Inflammatory macrophage treated with lipopolysaccharide for 4 hours (primary cell): ENCODE measurements at places on chromosomes 12 and 14.

DNA sequence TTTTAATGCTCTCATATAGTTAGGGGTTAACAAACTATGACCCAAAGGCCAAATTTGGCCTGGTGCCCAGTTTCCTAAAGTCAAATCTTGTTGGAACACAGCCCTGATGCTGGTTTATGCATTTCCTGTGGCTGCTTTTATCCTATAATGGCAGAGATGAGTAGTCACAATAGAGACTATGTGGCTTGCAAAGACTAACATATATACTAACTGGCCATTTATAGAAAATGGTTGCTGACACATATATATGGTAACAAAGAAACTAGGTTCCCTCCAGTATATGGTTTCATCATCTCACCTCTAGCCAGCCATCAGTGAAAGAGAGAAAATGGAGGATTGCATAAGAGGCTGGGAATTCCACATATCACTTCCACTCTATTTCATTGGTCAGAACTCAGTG is 10.8 kb downstream of the NAV3 start:
- no peak for DNase-seq

GRCh38 chr12:131159660-131160059 is 206.0 kb downstream of the ADGRD1 start:
- no peak for DNase-seq

DNA sequence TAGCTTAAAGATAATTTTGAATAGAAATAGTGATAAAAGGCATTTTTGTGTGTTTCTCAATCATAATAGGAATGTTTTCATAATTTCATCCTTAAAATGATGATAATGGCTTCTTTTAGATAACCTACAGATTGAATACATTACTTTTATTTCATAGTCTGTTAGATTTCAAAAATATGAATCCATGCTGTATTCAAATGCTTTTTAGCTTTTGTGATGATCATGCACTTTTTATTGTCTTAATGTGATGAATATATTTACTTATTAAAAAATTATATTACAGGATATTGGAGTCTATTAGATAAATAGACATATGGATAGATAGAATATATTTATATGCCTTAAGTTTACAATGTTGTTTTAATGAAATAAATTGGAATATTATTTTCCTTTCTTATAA is 886.8 kb upstream of the NOVA1 start:
- DNase-seq, result no peak

- DNase-seq, result peak; percentile 65
Observed at GRCh38 chr14:92105073-92105892, 1.1 kb downstream of the ATXN3 start.

- DNase-seq, result no peak
Observed at GRCh38 chr14:95267306-95267705, 52.4 kb downstream of the CLMN start.

DNA sequence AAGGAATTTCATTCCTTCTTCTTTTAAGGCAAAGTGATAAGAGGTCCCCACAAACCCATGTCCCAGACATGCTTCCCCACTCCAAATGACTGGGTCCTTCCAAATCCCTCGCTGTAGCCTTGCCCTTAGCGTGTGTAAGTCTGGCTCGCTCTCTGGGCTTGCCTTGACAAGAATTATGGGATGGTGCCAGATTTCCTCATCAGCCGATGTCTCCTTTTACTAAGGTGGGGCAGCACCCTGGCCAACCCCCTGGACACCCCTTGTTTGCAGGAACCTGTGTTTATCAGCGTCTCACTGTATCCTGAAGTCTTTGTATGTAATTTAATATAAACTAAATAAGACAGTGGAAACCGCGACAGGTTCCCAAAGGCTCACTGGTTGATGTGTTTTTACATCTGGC is 493.3 kb downstream of the EGLN3 start:
- DNase-seq, result no peak

DNA sequence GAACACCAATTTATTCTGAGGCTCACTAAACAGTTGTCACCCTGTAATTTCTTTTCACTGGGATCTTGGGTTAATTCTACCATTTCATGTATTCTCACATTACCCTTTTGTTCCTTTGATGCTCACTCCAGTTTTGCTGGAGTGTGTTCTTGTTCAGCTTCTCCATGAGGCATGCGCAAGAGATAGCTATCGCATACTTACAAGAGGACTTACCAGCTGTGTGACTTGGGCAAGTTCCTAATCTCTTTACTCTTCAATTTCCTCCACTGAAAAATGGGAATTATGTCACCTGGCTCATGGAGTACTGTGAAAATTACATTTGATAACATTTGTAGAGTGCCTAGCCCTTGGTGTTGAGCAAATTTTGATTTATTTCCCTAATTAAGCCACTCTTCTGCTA is 56.5 kb upstream of the JDP2 start:
- no peak for DNase-seq

GRCh38 chr14:104650057-104650980 is 39.1 kb upstream of the INF2 start:
- DNase-seq, result peak; percentile 28

DNA sequence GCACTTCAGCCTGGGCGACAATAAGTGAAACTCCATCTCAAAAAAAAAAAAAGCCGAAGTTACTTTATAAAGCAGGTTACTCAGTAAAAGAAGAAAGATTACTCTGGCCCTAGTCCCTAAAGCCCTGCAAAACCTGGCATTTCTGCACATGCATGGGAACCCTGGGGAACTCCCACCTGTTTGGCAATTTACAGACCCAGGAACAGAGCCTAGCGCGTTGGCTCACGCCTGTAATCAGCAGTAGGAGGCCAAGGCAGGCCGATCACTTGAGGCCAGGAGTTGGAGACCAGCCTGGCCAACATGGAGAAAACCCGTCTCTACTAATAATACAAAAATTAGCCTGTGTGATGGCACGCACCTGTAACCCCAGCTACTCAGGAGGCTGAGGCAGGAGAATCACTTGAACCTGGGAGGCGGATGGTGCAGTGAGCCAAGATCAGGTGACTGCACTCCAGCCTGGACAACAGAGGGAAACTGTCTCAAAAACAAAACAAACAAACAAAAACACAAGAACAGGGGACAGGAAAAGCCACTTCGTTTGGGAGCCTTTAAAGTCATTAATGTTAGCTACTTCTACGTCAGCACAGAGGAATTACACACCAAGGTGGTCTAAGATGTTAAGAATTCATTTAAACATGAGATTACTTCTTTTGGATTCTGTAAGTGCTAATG is 34.1 kb upstream of the SPTSSA start:
- no peak for DNase-seq

- DNase-seq, result no peak
Observed at GRCh38 chr14:104891664-104892530, 26.8 kb downstream of the CEP170B start.

DNA sequence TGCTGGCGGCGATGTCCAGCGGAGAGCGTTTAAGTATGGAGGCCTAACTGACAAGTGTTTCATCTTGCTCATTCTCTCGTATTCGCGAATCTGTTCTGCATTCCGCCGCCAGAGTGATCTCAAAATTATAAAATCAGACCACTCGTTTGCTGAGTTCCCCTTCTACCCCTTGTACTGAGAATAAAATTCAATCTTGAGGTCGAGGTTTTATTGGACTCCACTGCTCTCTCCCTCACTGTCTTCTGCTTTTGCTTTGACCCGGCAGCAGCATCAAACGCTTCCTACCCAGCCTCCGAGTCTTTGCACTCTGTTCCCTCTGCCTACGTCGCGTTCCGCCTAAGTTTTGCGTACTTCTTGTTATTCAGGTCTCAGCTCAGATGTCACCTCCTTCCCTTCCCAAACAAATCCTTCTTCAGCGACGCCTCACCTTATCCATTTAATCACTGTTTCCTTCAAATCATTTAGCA is 462 bp downstream of the KNTC1 start:
- DNase-seq, result peak; percentile 51

- DNase-seq, result no peak
Observed at GRCh38 chr14:35409595-35409994, 5.0 kb upstream of the NFKBIA start.

DNA sequence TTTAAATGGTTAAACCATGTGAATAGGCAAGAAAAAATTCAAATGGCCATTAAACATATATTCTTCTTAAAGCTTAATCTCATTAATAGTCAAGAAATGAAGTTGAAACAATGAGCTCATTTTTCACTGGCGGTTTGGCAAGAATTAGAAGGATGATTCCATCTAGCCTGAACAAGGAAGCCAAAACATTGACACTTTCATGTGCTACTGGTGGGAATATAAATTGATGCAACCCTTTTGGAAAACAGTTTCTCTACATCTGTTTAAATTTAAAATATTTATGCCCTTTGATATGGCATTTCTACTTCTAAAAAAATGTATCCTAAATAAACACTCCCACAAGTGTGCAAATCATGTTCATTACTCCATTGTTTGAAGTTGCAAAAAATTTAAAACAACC is 174.7 kb upstream of the HIF1A start:
- DNase-seq, result peak; percentile 50

DNA sequence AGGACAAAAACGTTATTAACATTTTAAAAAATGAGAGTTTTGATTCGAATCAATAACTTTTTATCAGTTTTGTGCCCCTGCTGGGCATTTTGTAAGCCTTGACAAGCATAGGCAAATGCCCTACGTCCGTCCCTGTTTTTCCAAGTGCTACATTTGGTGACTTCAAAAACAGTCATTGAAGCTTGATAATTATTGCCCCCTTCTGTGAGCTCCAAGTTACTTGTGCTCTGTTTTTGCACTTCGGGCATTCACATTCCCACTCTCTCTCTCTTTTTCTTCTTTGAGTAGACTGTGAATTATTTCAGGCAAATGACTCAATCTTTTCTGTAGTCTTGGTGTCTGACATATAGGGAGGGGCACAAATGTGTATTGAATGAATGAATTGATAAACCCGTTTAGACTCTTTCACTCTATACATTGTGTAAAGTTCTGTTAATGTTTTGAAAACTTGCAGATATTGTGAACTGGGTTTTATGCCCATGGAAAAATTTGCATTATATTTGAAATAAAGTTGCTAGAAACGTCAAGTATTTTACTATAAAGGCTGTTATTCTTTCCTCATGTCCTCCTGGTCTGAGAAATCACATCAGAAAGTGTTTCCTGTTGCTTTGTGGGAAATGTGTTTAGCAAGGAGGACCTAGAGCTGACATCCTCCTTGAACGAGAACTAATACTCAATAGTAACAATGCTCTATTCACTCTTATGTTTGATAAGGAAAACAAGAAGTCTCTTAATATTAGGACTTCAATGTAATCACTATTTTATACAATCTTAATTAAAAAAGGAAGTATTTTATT is 1.4 kb downstream of the APAF1 start:
- peak; percentile 52 for DNase-seq

GRCh38 chr12:105214670-105215375 is 21.2 kb downstream of the APPL2 start:
- DNase-seq, result no peak

DNA sequence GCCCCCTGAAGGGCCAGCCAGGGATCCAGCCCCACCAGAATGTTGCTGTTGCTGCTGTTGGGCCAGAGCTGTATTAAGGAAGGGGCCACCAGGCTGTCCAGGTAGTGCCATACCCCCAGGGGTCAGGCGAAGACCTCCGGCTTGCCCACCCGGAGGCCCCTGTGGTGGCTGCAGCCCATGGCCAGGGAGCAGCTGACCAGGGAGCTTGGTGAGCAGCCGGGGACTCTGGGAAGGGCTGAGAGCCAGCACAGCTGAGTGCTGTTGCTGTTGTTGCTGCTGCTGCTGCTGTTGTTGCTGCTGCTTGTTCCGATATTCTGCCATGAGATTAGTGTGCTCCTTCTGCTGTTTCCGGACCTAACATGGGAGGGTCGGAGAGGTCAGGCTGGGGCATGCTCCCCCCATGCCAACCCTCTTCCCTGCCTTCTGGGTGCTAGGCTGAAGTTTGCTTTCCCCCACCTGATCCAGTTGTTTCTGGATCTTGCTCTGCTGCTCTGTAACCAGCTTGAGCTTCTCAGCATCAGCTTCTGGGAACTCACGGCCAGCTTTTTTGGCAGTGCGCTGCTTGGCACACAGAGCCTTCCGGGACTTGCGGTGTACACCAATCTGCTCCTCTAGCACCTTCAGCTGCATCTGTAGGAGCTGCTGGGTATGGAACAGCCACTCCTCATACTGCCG is 15.2 kb upstream of the PRKAG1 start:
- DNase-seq, result no peak

DNA sequence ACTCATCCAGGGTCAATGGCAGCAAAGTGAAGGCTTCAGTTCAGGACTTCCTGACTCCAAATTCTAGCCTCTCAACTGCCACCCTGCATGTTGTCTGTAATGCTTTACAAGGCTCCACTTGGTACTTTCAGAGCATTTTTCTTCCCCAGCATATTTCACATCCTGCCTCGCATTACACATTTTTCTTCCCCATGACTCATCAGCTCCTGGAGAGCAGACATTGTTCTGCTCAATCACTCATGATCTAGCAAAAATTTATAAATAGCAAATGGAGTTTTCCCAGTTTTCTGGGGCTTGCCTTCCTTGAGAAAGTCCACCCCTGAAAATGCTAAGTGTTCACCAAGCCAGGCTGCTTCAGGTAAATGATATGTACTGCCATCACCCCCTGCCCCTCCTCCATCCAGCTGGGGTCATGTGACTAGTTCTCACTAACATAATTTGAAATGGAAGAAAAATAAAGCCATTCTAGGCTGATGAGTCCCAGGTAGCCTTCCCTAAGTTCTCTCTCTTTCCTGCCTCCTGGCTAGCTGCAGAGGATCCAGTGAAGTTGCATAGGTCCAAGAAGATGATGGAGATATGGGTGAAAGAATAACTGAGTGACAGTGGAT is 69.4 kb downstream of the ARMH4 start:
- peak; percentile 63 for DNase-seq

GRCh38 chr14:87065366-87065765 is 927.6 kb downstream of the GALC start:
- DNase-seq, result no peak

DNA sequence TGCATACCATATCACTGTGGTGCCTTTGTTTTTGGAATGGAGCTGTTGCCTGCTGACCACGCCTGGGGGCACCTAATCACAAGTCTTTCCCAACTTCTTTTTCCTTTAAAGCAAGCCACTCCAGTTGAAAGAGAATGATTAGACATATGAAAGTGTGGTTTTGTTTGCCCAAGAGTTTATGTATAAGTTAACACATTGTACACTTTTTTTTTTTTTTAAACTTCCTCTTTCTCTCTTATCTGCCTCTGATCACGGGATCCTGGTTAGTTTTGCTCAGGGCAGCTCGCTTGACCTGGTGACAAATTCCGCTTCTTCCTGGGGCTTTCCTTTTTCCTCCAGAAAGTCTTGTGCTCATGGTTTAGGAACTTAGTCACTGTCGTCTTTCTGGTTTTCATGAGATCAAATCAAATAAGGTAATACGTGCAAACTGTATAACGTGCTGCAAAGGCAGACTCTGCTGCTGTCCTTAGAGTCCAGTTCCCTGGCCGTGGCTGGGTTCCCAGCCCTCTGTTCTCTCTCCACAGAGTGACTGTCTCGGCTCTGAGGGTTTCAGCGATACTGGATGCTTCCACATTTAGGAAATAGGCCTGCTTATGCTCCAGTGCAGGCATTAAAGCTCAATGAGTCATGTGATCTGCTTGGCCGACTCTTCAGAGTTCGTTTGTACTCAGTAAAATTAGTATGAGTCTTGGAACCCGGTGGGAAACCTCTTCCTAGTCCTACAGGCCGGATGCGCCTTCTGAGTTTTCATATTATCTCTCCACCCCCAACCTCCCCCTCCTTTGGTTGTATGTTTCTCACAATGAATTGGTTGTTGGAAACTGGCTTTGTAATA is 15.2 kb downstream of the RASSF3 start:
- DNase-seq, result peak; percentile 98

GRCh38 chr12:79710707-79711483 is 20.1 kb upstream of the PAWR start:
- no peak for DNase-seq

- DNase-seq, result no peak
Observed at GRCh38 chr14:96581902-96582301, 79.7 kb downstream of the PAPOLA start.
